Pancreas (tissue), 10 donors: ENCODE measurements at places on chromosomes 16 and 17.

- H3K27ac ChIP-seq, result no peak overlapping the region
- H3K27me3 ChIP-seq, result no peaks in the 10 kb centered on the region
- DNase-seq, result no peak
- no peaks in the 10 kb centered on the region for H3K36me3 ChIP-seq
- H3K4me1 ChIP-seq, result no peaks in the 10 kb centered on the region
Observed at GRCh38 chr16:54750249-54750648, 180.4 kb upstream of the IRX5 start.

GRCh38 chr17:3919123-3919624 is 2.9 kb upstream of the P2RX1 start:
- H3K36me3 ChIP-seq, result no peaks in the 10 kb centered on the region
- H3K27ac ChIP-seq, result no peak overlapping the region
- H3K27me3 ChIP-seq, result no peaks in the 10 kb centered on the region
- DNase-seq, result no peak
- no peak overlapping the region for H3K4me3 ChIP-seq

DNA sequence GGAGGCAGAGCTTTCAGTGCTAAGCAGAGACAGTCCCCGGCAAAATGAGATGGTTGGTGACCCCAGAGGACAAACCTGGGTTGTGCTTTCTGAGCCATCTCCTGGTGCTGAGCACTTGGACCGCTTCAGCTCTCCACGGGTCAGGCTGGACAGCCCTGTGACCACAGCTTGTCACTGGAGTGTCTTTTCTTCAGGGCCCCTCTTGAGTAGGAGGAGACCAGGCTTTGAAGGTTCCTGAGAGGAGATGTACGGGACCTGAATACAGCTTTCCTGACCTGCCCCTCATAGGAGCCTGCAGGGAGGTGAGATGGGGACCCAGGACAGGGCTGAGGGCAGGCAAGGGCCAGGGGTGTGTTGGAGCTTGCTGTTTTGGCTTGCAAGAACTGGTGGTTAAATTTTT is 17.8 kb upstream of the ADGRG1 start:
- no peaks in the 10 kb centered on the region for H3K36me3 ChIP-seq
- H3K27me3 ChIP-seq, result no peaks in the 10 kb centered on the region
- H3K27ac ChIP-seq, result peak overlapping the region; percentile 91

DNA sequence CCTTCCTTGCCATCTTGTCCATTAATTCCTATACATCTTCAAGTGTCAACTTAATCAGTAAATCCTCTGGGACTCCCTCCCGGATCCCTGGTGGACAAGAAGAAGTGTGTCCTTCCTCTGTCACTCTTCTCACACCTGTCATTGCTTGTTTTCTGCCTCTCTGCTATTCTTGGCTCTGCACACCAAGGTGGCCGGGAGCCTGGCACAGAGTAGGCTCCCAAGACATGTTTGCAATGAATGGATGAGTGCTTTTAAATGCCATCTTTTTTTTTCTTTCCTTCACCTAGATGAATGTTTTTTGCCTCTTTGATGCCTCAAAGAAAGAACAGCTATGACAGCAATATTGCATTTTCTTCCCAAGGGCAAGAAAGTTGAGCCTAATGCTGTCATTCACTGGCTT is 58.0 kb upstream of the CLEC18A start:
- no peak for DNase-seq
- no peaks in the 10 kb centered on the region for H3K4me1 ChIP-seq
- H3K4me3 ChIP-seq, result no peak overlapping the region
- H3K27me3 ChIP-seq, result no peaks in the 10 kb centered on the region
- H3K27ac ChIP-seq, result no peak overlapping the region

DNA sequence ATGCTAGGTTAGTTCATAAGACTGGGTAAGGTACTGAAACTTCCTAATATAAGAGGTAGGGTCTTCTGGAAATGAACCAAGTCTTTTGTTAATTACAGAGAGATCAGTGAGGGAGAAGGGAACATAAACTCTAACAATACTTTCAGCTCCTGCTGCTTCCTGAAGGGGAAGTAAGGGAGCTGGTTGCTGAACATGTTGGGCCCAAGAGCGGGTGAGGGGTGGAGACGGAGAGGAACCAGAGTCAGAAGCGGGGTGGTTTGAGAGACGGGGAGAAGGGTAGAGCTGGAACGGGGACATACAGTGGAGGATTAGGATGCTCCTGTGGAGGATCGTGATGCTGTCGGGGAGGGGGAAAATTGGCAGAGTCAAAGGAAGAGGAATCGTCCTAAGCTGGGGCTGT is 11.5 kb upstream of the ZNF747 start:
- H3K27me3 ChIP-seq, result no peaks in the 10 kb centered on the region
- no peak overlapping the region for H3K27ac ChIP-seq
- no peak overlapping the region for H3K4me3 ChIP-seq

- no peak overlapping the region for H3K27ac ChIP-seq
- H3K4me3 ChIP-seq, result no peak overlapping the region
- no peaks in the 10 kb centered on the region for H3K4me1 ChIP-seq
- H3K36me3 ChIP-seq, result no peaks in the 10 kb centered on the region
- DNase-seq, result no peak
- H3K27me3 ChIP-seq, result no peaks in the 10 kb centered on the region
Observed at GRCh38 chr16:54847207-54847606, 83.5 kb upstream of the IRX5 start.

DNA sequence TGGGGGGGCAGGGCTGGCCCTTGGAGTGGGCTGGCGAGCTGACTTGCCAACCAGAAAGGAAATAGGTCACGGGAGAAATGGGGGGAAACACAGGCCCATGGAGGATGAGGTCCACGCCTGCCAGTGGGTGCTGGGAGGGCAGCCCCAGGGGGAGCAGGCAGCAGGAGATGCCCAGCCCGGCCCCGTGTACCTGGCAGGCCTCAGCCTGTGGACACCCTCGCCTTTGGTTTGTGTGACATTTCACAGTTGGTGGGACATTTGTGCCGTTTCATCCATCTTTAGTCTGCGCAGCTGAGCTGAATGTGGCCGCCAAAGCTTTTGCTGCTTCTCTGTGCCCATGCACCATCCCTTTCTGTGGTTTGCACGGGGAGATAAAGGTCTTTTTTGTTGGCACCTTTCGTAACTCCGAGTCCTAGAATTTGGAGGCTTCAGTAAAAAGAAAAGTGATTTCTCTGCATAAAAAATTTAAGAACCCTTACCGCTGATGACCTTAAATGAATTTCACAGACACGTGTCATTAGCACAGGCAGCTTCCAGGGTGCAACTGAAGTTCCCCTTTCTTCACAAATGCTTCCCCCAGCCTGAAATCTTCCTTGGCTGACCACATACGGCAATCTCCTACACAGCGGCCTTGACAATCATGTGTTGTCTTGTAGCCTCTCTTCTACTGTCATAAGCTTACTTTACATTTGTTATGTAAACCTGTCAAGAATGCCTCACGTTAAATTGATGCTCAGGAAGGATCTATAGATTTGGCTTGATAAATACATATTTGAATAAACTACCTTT is 193.6 kb downstream of the RPTOR start:
- no peak for DNase-seq
- no peaks in the 10 kb centered on the region for H3K4me1 ChIP-seq
- no peak overlapping the region for H3K4me3 ChIP-seq

- H3K36me3 ChIP-seq, result no peaks in the 10 kb centered on the region
- H3K27ac ChIP-seq, result no peak overlapping the region
- H3K4me3 ChIP-seq, result no peak overlapping the region
- H3K27me3 ChIP-seq, result no peaks in the 10 kb centered on the region
- no peak for DNase-seq
Observed at GRCh38 chr17:66441101-66441661, 138.8 kb downstream of the PRKCA start.

DNA sequence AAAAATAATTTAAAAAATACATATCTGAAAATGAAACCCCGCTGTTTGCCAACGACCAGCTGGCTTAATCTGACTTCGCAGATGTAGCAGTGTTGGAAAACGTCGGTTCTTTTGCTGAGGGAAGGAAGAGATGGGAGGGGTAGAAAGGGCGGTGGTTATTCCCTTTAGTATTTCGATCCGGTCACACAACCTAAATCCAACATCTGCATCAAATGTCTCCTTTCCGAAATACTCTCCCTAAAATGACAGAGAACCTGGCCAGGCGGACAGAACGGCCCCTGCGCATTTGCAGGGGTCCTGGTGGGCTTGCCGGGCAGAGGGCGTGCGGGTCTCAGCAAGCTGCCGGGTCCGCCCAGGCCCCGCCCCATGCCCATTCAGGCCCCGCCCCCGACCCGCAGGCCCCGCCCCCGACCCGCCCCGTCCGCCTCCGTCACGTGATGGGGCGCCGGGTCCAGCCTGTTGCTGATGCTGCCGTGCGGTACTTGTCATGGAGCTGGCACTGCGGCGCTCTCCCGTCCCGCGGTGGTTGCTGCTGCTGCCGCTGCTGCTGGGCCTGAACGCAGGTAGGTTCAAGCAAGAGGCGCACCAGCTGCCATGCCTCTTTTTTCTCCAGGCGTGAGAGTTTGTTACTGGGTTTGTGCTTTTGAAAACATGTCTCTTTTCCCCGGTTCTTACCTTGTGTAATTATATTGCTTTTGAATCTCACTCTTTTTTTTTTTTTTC is at the start of gene SCPEP1:
Gene SCPEP1 (plus strand): TSS at position 459 of the 723 bp plus-strand sequence. CDS start 29 bp downstream, at position 488.
- no peaks in the 10 kb centered on the region for H3K27me3 ChIP-seq
- H3K4me1 ChIP-seq, result peaks cover 16% of the 10 kb centered on the region
- DNase-seq, result peak; percentile 84
- no peaks in the 10 kb centered on the region for H3K36me3 ChIP-seq

DNA sequence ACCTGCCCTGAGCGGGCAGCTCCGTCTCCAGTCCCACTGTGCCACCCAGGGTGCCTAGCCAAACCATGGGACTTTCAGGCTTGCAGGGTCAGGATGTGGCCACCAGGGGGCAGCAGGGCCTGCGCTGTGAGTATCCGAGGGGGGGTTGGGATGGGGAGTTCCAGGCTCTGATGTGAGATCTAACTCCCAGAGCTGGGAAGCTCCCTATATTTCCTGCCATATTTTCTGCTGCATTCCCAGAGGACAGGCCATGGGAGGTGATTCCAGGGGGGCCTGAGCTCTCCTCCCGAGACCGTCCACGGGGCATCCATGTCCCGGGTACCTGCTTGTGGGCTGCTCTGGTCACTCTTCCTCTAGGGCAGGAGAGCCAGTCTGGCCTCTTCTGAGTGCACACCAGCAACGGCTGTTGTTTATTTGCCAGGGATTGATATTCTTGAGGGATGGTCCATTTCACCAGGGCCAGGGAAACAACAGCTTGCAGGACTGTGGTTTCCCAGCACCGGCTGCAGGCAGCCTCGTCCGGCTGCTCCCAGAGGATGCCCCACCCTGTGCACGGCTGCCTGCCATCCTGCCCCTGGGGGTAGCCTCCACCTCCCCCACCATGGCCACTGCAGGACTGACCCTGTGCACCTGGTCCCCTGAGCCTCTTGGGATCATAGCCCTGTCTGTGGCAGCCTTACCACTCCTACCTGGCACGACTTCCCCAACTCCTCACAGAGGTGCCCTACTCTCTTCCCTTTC is 1.2 kb downstream of the GPR142 start:
- H3K4me1 ChIP-seq, result no peaks in the 10 kb centered on the region
- no peaks in the 10 kb centered on the region for H3K27me3 ChIP-seq
- H3K36me3 ChIP-seq, result no peaks in the 10 kb centered on the region
- H3K27ac ChIP-seq, result no peak overlapping the region
- no peak overlapping the region for H3K4me3 ChIP-seq

DNA sequence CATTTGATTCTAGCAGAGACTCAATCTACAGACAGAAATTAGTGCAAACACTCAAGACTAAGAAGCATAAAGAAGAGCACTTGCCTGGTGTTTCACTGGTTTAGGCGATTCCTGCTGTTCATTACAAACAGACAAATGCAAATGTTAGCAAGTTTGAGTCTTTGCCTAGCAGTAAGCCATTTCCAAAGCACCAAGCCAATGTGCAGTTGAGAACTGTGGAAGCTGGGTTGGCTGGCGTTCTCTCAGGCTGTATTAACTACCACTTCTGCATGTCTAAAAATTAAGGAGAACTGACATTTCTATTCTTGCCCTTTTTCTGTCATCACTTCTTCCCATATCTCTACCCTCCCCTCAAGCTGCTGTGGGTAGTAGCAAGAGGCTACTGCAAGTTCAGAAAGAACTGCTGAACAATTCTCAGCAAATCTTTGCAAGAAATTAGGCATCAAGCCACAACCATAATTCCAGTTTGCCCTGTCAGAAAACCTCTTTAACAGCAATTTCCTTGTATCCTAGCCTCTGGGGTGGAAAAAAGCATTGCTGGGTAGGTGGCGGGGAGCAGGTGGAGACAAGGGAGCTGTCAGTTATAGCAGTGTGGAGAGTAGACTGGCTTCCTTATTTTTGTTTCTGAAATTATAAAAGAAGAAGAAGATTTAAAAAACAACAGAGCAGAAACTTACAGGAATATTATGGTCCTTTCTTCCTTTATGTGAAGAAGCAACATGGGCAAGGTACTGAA is 53.8 kb downstream of the MYH10 start:
- no peaks in the 10 kb centered on the region for H3K36me3 ChIP-seq
- H3K4me1 ChIP-seq, result no peaks in the 10 kb centered on the region
- H3K27me3 ChIP-seq, result no peaks in the 10 kb centered on the region

- no peak overlapping the region for H3K4me3 ChIP-seq
- H3K36me3 ChIP-seq, result no peaks in the 10 kb centered on the region
- no peaks in the 10 kb centered on the region for H3K4me1 ChIP-seq
- DNase-seq, result peak; percentile 62
Observed at GRCh38 chr16:88341551-88342290, 41.0 kb upstream of the ZNF469 start.

GRCh38 chr16:23523876-23524385 is 13.6 kb upstream of the GGA2 start:
- no peaks in the 10 kb centered on the region for H3K36me3 ChIP-seq
- no peaks in the 10 kb centered on the region for H3K27me3 ChIP-seq
- DNase-seq, result no peak
- H3K27ac ChIP-seq, result no peak overlapping the region

DNA sequence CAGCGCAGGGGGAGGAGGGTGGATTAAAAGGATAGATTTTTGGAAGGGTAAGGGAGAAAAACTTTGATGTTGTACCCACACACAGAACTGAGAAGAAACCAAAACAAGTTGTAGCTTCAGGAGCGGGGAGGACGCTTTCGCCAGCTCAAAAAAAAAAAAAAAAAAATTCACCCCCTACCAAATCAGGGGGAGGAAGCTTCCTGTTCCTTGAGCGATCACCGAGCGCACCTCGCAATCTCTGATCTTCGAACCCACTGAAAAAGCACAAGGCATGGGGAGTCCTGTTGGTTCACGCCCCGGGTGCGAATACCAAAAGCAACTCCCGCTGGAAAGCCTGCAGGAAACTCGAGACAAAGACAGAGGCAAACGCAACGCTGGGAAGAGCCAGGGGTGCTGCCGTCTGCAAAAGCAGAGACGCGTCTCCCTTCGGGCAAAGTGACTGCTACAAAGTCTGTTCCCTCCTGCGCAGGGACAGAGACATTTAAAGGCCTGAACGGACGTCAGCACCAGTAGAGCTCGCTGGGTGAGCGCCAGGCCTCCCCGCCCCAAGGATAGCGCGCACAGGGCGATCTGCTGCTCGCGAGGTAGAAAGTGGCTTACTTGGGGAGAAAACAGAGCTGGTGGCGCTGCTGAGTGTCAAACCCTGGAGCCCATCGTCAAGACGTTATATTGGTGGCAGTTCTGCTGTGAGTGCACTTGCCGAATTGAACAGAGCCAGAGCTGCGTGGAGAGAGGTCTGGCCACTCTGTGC is 190.4 kb downstream of the USP22 start:
- peak; percentile 59 for DNase-seq
- H3K4me1 ChIP-seq, result no peaks in the 10 kb centered on the region
- no peak overlapping the region for H3K27ac ChIP-seq

GRCh38 chr17:4665027-4665426 is 23.5 kb upstream of the ALOX15 start:
- no peak overlapping the region for H3K27ac ChIP-seq
- H3K4me1 ChIP-seq, result no peaks in the 10 kb centered on the region
- no peaks in the 10 kb centered on the region for H3K27me3 ChIP-seq
- no peak for DNase-seq

GRCh38 chr16:12086822-12087221 is 110.3 kb downstream of the SNX29 start:
- H3K27ac ChIP-seq, result no peak overlapping the region
- no peaks in the 10 kb centered on the region for H3K27me3 ChIP-seq
- no peak overlapping the region for H3K4me3 ChIP-seq
- no peaks in the 10 kb centered on the region for H3K4me1 ChIP-seq
- no peaks in the 10 kb centered on the region for H3K36me3 ChIP-seq
